Body of pancreas (tissue), 4 donors: ENCODE measurements at places on chromosomes 6 and 20. TPM values are rescaled to one million over a fixed set of nuclear protein-coding genes. Genes with fewer than 3 reads are reported as not detected.

- no peak overlapping the region for H3K4me3 ChIP-seq
- no peak for DNase-seq
- H3K4me1 ChIP-seq: peaks cover 35% of the 10 kb centered on the region
- no peak overlapping the region for H3K27ac ChIP-seq
- H3K36me3 ChIP-seq: no peaks in the 10 kb centered on the region
- no peaks in the 10 kb centered on the region for H3K27me3 ChIP-seq
Measured at GRCh38 chr6:35296931-35297600, 552 bp upstream of the DEF6 start.

GRCh38 chr6:19159561-19159960 lies 677.6 kb upstream of the ID4 start:
- no peak overlapping the region for H3K4me3 ChIP-seq
- H3K36me3 ChIP-seq: no peaks in the 10 kb centered on the region
- no peak for DNase-seq
- H3K27me3 ChIP-seq: no peaks in the 10 kb centered on the region

GRCh38 chr6:64227863-64228262 lies 592.3 kb downstream of the PHF3 start:
- no peak for DNase-seq
- no peak overlapping the region for H3K4me3 ChIP-seq
- H3K4me1 ChIP-seq: no peaks in the 10 kb centered on the region
- H3K36me3 ChIP-seq: no peaks in the 10 kb centered on the region
- H3K27ac ChIP-seq: no peak overlapping the region
- no peaks in the 10 kb centered on the region for H3K27me3 ChIP-seq

DNA sequence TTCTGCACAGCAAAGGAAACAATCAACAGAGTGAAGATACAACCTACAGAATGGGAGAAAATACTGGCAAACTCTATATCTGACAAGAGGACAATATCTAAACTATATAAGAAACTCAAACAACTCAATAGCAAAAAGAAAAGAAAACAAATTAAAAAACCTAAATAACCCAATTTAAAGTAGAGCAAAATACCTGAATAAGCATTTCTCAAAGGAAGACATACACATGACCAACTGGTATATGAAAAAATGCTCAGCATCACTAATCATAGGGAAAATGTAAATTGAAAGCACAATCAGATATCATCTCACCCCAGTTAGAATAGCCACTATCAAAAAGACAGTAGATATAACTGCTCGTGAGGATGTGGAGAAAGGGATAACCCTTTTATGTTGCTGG lies 87.8 kb upstream of the FOXA2 start:
- H3K4me1 ChIP-seq: no peaks in the 10 kb centered on the region
- H3K4me3 ChIP-seq: no peak overlapping the region
- no peaks in the 10 kb centered on the region for H3K27me3 ChIP-seq
- H3K27ac ChIP-seq: no peak overlapping the region

- H3K27me3 ChIP-seq: no peaks in the 10 kb centered on the region
- no peak overlapping the region for H3K27ac ChIP-seq
- H3K4me3 ChIP-seq: no peak overlapping the region
- DNase-seq: no peak
- no peaks in the 10 kb centered on the region for H3K36me3 ChIP-seq
Measured at GRCh38 chr6:153553627-153554026, 422.5 kb upstream of the RGS17 start.

DNA sequence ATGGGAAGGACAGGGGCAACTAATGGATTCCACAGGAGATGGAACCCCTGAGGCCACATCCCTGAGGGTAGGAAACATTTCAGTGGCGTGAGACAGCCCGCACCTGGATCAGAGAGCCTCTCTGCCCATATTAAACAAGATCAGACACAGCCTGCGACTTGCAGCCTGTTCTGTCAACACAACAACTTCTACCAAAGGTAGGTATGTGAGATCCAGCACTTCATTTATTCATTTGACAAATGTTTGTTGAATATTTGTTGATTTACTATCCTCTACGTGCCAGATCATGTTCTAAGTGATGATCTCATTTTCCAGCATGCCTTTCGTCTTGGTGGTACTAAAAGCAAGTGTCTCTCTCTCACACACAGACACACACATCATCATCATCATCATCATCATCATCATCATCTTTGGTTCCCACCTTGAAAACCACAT lies 43.2 kb upstream of the NT5E start:
- no peaks in the 10 kb centered on the region for H3K27me3 ChIP-seq
- peaks cover 50% of the 10 kb centered on the region for H3K4me1 ChIP-seq
- H3K4me3 ChIP-seq: no peak overlapping the region
- DNase-seq: no peak
- no peak overlapping the region for H3K27ac ChIP-seq

GRCh38 chr6:150026976-150027805 lies 1.9 kb upstream of the RAET1L start:
- no peak overlapping the region for H3K4me3 ChIP-seq
- peaks cover 16% of the 10 kb centered on the region for H3K27me3 ChIP-seq
- H3K36me3 ChIP-seq: no peaks in the 10 kb centered on the region
- no peak overlapping the region for H3K27ac ChIP-seq

DNA sequence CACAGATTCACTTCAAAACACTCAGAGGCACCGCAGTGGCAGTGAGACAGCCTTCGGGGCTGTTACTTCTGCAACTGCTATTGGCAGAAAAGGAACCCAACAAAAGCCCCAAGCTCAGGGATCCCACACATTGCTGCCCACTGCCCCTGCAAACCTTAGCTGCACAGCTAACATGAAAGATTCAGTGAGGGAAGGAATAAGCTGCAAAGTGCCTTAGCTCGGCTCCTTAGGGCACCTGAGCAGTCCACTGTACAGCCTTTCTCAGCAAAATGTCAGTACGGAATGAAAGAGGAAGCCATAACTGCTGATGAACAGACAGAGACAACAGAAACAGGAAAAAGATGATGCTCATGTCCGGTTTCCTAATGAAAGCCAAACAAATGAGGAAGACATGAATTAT lies 179.7 kb upstream of the SHLD1 start:
- DNase-seq: no peak
- no peak overlapping the region for H3K27ac ChIP-seq
- H3K36me3 ChIP-seq: peaks cover 14% of the 10 kb centered on the region
- no peaks in the 10 kb centered on the region for H3K4me1 ChIP-seq

DNA sequence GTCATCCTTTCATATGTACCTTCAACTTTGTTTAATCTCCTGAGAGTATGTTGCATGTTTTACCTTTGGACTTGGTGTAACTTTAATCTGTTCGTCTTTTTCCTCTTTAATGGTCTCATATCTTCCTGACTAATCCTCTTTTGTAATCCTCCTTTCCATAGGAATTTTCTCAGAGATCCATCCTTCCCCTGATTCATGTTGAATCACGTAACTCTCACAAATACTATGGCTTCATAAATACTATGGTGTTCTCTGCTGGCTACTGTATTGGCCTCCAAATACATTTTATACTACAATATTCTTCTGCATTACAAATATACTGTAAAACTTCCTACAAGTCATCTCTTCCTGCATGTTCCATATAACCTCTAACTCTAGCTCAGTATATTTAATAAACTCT lies 317.7 kb upstream of the ADGRB3 start:
- H3K27me3 ChIP-seq: no peaks in the 10 kb centered on the region
- no peaks in the 10 kb centered on the region for H3K4me1 ChIP-seq
- H3K4me3 ChIP-seq: no peak overlapping the region
- no peak for DNase-seq

GRCh38 chr6:45185403-45186251 lies 142.5 kb upstream of the RUNX2 start:
- H3K4me1 ChIP-seq: no peaks in the 10 kb centered on the region
- no peak overlapping the region for H3K27ac ChIP-seq
- DNase-seq: no peak
- no peak overlapping the region for H3K4me3 ChIP-seq
- H3K36me3 ChIP-seq: no peaks in the 10 kb centered on the region
- H3K27me3 ChIP-seq: no peaks in the 10 kb centered on the region

DNA sequence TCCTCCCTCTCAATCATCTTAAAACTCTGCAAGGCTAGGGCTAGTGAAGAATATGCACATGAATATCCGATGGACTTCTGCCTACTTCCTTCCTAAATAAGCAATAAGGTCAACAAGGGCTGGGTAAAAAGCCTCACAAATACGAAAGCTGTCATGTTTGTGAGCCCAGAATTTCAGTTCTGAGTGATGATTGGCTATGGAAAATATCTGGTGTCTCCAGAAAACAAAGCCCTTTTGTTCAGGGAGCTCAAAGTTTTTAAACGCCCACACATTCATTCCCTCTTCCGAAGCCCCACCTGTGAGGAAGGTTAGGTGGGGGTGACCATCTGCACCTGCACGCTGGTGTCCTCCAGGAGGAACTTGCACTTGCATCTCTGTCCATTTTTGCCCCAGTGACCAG lies 126.9 kb upstream of the ARMC2 start:
- no peaks in the 10 kb centered on the region for H3K27me3 ChIP-seq
- no peak for DNase-seq
- no peaks in the 10 kb centered on the region for H3K4me1 ChIP-seq

DNA sequence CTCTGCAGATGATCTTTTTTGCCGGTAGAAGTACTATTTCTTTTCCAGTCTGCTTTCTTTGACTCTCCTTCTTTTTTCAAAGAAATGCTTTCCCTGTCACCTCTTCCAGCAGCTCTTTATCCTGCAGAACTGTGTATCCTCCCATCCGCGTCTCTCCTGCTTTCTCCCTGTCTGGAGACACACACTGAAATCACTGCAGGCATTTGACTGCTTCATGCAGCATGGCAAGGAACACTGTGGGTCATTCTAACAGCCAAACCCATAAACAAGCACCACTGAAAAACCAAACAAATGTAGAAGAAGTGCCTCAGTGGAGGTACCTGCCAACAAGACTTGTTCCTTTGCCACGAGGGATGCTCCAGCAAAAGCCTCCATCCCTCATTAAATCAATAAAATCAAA lies 403.7 kb upstream of the CITED2 start:
- no peaks in the 10 kb centered on the region for H3K27me3 ChIP-seq
- H3K27ac ChIP-seq: no peak overlapping the region
- peaks cover 47% of the 10 kb centered on the region for H3K4me1 ChIP-seq
- DNase-seq: no peak

GRCh38 chr20:1505871-1506270 lies 14.7 kb upstream of the SIRPB2 start:
- no peaks in the 10 kb centered on the region for H3K4me1 ChIP-seq
- H3K36me3 ChIP-seq: no peaks in the 10 kb centered on the region
- no peak for DNase-seq
- H3K27ac ChIP-seq: no peak overlapping the region
- no peaks in the 10 kb centered on the region for H3K27me3 ChIP-seq

DNA sequence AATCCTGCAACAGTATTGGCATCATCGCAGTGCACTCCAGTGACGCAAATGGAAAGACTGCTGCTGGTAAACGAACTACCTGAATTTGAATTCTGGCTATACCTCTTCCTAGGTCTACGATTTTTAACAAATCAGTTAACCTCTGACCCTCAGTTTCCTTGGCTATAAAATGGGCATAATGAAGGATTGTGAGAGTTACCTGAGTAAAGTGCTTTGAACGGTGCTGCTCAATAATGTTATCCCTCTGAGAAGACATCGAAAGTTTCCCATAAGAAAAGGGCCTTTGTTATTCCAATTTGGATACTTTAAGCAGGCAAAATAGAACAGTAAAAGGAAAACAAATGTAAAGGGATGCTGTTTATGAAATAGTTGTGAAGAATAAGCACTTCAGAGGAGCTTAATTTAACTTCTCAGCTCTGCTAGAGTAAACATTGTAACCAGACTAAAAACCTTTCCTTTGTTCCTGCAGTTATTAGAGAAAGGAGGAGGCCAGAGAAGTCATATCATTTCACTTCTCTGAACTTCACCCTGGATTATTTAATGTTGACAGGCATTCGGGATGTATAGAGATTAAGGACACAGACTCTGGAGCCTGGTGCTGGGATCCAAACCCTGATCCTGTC lies 5.8 kb downstream of the SGK1 start:
- H3K4me1 ChIP-seq: peaks cover 20% of the 10 kb centered on the region
- no peak overlapping the region for H3K4me3 ChIP-seq
- no peak for DNase-seq
- no peaks in the 10 kb centered on the region for H3K27me3 ChIP-seq
- H3K36me3 ChIP-seq: no peaks in the 10 kb centered on the region
- H3K27ac ChIP-seq: no peak overlapping the region

GRCh38 chr20:52922436-52922835 lies 49.7 kb upstream of the TSHZ2 start:
- H3K27ac ChIP-seq: no peak overlapping the region
- H3K4me1 ChIP-seq: no peaks in the 10 kb centered on the region
- DNase-seq: no peak
- no peaks in the 10 kb centered on the region for H3K36me3 ChIP-seq
- no peak overlapping the region for H3K4me3 ChIP-seq

DNA sequence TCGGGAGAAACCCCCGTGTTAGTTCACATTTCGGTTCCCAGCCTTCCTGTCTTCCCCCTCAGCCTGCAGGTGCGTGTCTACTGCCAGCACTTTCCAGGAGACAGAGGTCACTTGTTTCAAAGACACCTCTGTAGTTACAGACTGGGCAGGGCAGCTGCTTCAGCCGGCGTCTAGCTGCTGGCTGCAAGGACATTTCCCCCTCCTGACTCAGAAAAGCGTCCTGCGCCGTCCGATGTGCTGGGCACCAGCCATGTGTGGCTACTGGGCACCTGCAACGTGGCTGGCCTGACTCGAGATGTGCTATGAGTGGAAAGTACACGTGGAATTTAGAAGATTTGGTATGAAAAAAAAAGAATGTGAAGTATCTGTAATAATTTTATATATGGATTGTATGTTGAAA lies 37.6 kb downstream of the RRBP1 start:
- DNase-seq: peak; percentile 68
- H3K36me3 ChIP-seq: no peaks in the 10 kb centered on the region
- peak overlapping the region; percentile 66 for H3K27ac ChIP-seq
- peaks cover 95% of the 10 kb centered on the region for H3K4me1 ChIP-seq

- no peak overlapping the region for H3K27ac ChIP-seq
- H3K36me3 ChIP-seq: no peaks in the 10 kb centered on the region
- no peak overlapping the region for H3K4me3 ChIP-seq
- no peaks in the 10 kb centered on the region for H3K27me3 ChIP-seq
Measured at GRCh38 chr6:129273161-129273560, 390.2 kb downstream of the LAMA2 start.

GRCh38 chr20:47035026-47035590 lies 140.5 kb downstream of the EYA2 start:
- no peak for DNase-seq
- H3K4me3 ChIP-seq: no peak overlapping the region
- H3K27me3 ChIP-seq: no peaks in the 10 kb centered on the region
- no peak overlapping the region for H3K27ac ChIP-seq
- no peaks in the 10 kb centered on the region for H3K4me1 ChIP-seq

The FAM210B gene
- total RNA-seq: 26.2 TPM

The KCNK16 gene
- total RNA-seq: 2.9 TPM

The SYNDIG1 gene
- total RNA-seq: not detected

The RBM24 gene
- 2.3 TPM for total RNA-seq

The NR2E1 gene
- total RNA-seq: not detected

The NRM gene
- 5.2 TPM for total RNA-seq

The CCM2L gene
- total RNA-seq: 5.9 TPM

The JAG1 gene
- 55.7 TPM for total RNA-seq

The HNF4A gene
- 28.5 TPM for total RNA-seq

The MYLK4 gene
- 0.33 TPM for total RNA-seq

The PLAGL2 gene
- 4.6 TPM for total RNA-seq

The LY6G5C gene
- total RNA-seq: not detected

The TRIM40 gene
- not detected for total RNA-seq
